ENCODE measurements at places on chromosomes 1 and 21. TPM values are rescaled to one million over a fixed set of nuclear protein-coding genes. Genes with fewer than 3 reads are reported as not detected.
A peak's percentile ranks its signal among the peaks of the same experiment; 100 is the strongest.

- peak; percentile 35 for DNase-seq
Observed at GRCh38 chr1:248858096-248858890, 592 bp downstream of the ZNF692 start.

GRCh38 chr1:100445565-100445964 lies 92.4 kb upstream of the GPR88 start:
- DNase-seq = no peak

DNA sequence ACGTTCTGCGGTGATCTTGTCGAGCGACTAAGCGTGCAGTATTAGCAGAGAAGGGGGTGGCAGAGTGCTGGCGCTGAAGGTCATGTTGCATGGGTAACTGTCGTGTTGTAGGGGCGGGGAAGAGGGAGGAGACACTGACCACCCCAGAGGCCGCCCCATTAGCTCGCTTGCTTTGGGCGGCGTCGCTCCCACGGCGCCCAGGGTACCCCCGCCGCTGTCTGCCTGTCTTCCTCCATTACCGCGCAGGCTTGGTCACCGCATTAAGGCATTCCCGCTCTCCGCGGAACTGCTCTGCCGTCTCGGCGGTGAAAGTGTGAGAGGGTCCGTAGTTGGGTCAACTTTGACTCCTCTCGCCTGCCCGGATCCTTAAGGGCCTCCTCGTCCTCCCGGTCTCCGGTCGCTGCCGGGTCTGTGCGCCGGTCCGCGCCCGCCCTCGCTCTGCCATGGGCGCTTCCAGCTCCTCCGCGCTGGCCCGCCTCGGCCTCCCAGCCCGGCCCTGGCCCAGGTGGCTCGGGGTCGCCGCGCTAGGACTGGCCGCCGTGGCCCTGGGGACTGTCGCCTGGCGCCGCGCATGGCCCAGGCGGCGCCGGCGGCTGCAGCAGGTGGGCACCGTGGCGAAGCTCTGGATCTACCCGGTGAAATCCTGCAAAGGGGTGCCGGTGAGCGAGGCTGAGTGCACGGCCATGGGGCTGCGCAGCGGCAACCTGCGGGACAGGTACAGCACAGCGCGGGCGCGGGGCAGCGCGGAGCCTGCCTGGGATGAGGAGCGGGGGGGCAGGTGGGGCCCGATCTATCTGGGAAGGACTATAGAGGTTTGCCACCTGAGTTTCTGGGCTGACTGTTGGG lies at the start of gene MTARC2:
Gene MTARC2, plus strand, starts transcription at position 234 of the 846 bp plus-strand sequence. Its CDS starts 210 bp downstream, at position 444.
- DNase-seq = peak; percentile 42

DNA sequence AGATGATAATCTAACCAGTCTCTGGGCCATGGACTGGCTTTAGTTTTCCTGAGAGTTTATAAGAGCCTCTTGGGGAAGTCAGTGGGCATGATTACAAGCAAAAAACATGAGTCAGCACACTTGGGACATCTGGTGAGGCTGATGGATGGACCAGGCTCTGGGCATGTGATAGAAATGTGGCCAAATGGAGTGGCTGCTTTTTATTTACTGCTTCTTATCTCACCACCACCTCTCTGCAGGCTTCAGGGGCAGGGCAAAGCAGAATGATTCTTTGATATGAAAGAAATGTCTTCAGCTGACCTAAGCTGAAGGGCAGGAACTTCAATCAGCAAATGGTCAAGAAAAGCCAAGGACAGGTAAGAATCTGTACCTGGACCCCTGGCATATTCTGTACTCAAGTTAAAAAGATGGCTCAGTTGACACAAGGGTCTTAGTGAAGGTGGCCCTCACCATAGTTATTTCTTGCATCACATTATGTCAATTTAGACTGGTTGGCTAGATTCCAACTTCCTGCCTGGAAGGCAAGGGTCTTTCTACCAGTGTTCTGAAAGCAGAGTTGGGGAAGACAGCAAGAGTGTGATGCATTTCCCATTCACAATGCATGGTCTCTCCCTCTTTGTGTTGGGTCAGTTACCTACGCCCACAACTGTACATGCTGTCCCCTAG lies 162.8 kb downstream of the FASLG start:
- DNase-seq = no peak

- peak; percentile 18 for DNase-seq
Observed at GRCh38 chr1:116737020-116737854, 17.0 kb upstream of the CD2 start.

DNA sequence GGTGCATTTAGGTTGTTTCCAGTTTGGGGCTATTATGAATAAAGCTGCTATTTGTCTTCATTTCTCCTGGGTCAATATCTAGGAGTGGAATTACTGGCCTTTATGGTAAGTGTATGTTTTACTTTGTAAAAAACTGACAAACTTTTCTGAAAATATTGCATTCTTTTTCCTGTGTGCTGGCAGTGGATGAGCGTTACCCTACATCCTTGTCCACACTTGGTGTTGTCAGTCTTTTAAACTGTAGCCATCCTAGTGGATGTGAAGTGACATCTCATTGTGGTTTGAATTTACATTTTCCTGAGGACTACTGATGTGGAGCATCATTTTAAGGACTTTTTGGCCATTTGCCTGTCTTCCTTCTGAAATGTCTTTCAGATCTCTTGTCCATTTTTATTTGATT lies 35.9 kb downstream of the TRPM2 start:
- DNase-seq = no peak

DNA sequence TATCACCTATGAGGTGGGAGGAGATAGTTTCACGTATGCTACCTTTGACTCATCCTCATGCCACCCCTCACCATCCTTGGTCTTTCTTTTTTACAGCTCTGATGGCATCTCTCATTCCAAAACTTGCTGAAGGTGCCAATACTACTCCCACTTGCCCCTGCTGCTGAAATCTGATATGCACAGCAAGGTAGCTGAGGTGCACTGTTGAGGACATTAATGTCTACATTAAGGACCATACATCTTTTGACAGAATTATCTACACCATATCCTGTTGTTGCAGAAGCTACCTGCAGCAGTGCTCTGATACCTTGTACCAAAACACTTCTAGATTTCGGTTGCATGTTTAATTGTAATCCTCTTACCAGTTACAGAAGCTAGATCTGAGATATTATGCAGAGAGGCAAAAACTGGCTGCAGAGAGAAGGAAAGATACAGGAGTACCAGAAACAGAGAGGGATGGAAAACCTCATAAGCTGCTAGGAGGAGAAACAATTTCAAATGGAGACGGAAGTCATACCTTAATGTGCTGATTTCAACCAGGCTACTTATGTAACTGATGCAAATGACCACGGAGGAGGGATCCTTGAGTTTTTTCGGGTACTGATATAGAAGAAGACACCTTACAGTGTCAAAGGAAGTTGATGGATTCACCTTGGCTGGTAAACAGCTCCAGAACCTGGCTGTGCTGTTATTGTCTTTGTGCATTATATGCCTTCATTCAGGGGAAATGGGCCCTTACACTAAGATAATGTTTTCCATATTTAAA lies 19.3 kb upstream of the PTPRC start:
- DNase-seq = no peak

- peak; percentile 36 for DNase-seq
Observed at GRCh38 chr1:110630839-110631663, 24.9 kb upstream of the KCNA2 start.

- DNase-seq = no peak
Observed at GRCh38 chr1:23553231-23554126, 5.8 kb downstream of the ID3 start.

DNA sequence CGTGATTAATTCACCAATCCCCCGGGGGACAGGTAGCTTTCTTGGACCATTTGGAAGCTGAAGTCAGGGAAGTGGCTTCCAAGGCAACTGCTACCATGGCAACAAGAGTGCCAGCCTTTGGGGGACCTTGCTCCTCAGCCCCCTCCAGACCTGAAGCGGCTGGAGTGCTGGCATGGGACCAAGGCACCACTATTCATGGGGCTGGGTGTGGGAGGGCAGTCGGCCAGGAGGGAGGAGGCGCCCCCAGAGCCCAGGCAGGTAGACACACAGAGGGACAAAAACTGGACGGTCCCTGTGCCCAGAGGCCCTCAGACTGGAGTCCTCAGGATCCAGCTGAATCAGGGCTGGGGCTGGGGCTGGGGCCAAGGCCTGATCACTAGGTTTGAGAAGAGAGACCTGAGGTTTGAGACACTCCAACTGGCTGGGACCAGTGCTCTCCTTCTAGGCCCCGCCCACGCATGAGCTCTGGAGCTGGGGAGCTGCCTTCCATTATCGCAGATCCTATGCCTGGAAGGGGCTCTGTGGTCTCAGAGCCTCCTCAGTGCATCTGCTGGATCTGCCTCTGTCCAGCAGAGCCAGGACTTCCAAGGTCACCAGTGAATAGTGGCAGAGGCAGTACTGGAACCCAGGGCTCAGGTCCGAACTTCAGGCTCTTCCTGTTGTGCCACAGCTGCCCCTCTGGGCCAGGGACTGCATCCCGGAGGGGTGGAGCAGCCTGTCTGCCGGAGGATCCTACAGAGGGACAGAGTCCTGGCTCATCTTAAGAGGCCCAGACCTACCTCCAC lies 3.3 kb upstream of the KNCN start:
- DNase-seq = no peak

- DNase-seq = no peak
Observed at GRCh38 chr1:108858230-108858950, 1.5 kb upstream of the AKNAD1 start.

- peak; percentile 38 for DNase-seq
Observed at GRCh38 chr1:101996825-101997465, at the start of gene OLFM3. Gene OLFM3 (minus strand): TSS chr1:101996926.

- DNase-seq = no peak
Observed at GRCh38 chr1:2091611-2092604, 41.7 kb downstream of the PRKCZ start.

DNA sequence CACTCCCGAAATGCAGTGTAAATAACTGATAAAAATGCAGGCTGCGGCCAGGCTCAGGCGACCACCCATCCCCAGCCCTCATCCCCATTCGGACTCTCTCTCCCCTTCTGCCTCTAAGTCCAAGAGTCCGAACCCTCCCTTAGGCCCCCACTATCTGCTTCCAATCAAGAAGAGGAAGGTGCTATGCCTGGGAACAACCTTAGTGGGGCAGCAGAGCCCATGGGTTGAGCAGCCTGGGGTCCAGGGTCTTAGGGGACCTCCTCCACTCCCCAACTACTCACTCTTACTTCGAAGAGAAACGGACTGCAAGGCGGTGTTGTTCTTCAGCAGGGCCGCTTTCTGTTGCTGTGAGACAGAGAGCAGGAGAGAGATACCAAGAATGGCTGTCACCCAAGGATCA lies 12.2 kb downstream of the ARHGEF2 start:
- DNase-seq = no peak

DNA sequence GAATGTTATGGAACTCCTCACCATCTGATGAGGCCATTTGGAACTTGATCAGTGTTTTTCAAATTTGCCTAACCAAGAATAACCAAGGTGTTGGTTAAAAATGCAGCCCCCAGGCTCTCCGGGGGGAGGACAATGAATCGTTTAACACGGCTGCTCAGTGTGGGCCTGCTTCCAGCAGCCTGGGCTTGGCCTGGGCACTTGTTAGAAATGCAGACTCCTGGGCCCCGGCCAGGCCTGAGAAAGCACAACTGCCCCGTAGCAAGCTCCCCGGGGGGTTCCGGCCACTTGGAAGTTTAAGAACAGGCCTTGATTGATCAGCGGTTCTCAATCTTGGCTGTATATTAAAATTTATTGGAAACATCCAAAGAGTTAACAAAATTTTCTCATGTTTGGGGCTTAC lies 22.8 kb upstream of the C2CD2 start:
- DNase-seq = no peak

- no peak for DNase-seq
Observed at GRCh38 chr21:33281096-33281652, 15.0 kb downstream of the IL10RB start.

PIGP gene
- total RNA-seq = 7.6 TPM

KRTAP12-2 gene
- total RNA-seq = not detected

S100A12 gene
- 4.1 TPM for total RNA-seq

SHE gene
- total RNA-seq = 2.0 TPM

CLDN8 gene
- total RNA-seq = not detected
